ENCODE measurements at places on chromosomes 5 and 9.

DNA sequence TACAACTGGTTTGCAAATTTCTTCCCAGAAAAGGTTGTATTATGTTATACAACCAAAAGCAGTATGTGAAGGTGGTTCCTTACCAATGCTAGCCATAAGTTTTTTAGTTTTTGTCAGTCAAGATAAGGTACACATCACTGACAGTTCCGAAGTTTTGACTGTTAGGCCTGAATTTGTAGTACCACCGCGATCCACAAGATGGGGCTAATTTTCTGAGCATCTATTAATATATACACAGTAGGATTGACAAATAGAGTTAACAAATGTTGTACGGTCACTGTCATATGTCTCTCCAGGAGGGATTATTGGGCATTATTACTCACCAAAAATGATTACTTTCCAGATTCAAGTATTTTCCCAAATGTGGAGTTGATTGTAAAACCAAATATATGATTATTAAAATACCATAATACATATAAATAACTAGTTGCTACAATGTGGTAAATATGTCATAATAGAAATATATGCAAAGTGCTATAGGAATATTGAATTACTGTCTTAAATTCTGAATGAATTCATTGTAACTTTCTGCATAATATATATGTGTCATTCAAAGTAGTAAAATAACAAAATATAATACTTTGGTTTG lies 28.4 kb upstream of the LRRC19 start:
- H3K27ac ChIP-seq = no peak overlapping the region
- no peak overlapping the region for H3K4me3 ChIP-seq
- no peaks in the 10 kb centered on the region for H3K4me1 ChIP-seq
- no peak for DNase-seq
- no peaks in the 10 kb centered on the region for H3K27me3 ChIP-seq

DNA sequence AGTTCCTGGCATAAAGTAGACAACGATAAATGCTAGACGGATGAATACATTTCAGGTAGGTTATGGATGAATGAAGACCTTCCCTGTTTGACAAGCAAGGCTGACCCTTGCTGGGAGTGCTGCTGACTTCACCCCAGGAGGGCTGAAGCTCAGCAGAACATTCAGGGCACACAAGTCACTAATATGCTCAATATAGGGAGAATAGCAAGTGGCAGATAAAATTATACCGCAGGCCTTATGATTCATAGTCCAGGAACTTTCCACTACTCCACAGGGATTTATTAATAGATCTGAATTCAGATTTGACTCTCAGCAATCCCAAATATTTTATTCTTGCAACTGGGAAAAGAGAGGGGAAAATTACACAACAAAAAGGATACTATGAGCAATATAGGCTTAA lies 38.2 kb upstream of the GRAMD2B start:
- H3K27me3 ChIP-seq = no peaks in the 10 kb centered on the region
- H3K36me3 ChIP-seq = peaks cover 3% of the 10 kb centered on the region
- H3K27ac ChIP-seq = no peak overlapping the region
- peaks cover 5% of the 10 kb centered on the region for H3K4me1 ChIP-seq
- no peak overlapping the region for H3K4me3 ChIP-seq

DNA sequence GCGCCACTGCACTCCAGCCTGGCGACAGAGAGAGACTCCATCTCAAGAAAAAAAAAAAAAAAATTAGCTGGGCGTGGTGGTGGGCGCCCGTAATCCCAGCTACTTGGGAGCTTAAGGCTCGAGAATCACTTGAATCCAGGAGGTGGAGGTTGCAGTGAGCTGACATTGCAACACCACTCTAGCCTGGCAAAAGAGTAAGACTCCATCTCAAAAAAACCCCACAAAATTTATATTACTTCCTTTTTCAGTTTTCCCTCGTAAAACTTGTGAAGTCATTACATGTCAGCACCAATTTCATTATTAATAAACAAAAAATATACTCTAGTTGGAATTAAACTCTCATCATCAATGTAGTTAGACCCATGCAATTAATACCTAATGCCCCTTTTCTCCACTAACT lies 43.9 kb downstream of the SHLD3 start:
- no peak overlapping the region for H3K27ac ChIP-seq
- H3K4me1 ChIP-seq = no peaks in the 10 kb centered on the region
- DNase-seq = no peak
- H3K36me3 ChIP-seq = peaks cover 3% of the 10 kb centered on the region
- H3K4me3 ChIP-seq = no peak overlapping the region

DNA sequence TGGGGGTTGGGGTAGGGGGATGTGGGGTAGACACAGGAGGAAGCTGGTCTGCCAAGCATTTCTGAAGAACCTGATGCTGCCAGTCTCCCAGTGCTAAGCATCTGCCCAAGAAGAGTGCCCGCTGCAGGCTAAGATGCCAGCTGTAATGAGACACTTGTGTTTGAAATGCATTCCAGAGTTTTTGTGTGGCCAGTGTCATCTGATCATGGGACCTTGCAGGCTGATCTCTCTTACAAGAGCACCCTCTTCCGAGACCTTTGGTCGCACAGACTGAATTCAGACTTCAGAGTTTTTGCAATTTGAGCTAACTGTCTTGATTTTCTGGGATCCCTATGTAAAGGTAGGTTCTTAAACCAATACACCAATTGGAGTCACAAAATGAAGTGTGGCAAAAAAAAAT lies 58.1 kb downstream of the DENND1A start:
- DNase-seq = no peak
- H3K36me3 ChIP-seq = peaks cover 10% of the 10 kb centered on the region
- H3K27me3 ChIP-seq = no peaks in the 10 kb centered on the region
- peaks cover 10% of the 10 kb centered on the region for H3K4me1 ChIP-seq
- no peak overlapping the region for H3K27ac ChIP-seq
- no peak overlapping the region for H3K4me3 ChIP-seq

DNA sequence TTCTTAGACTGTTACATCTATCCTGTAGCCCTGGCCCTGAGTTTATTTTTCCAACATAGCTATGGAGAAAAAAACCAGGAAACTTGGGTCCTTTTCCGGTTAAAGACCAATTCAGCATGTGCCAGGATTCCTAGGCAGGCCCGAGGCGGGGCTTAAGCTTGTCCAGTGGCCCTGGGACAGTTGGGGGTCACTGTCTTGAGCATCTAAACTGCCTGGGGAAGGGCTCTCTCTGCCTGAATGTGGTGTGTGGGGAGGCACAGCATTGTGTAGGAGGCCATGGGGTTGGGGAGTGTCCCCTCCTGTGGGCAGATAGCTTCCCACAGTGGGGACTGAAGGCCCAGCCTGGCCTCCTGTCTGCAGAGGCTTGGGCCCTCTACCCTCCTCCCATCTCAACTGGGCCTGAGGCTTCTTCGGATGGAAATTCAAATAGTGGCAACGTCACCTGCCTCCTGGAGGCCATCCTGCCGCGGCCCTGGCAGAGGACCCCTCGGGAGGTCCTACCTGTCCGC lies 88.8 kb downstream of the PHF2 start:
- H3K4me3 ChIP-seq = no peak overlapping the region
- no peaks in the 10 kb centered on the region for H3K4me1 ChIP-seq
- H3K27ac ChIP-seq = no peak overlapping the region
- DNase-seq = no peak
- no peaks in the 10 kb centered on the region for H3K27me3 ChIP-seq

- no peak overlapping the region for H3K4me3 ChIP-seq
- no peak overlapping the region for H3K27ac ChIP-seq
- no peaks in the 10 kb centered on the region for H3K27me3 ChIP-seq
- no peak for DNase-seq
- H3K4me1 ChIP-seq = peaks cover 24% of the 10 kb centered on the region
- peaks cover 26% of the 10 kb centered on the region for H3K36me3 ChIP-seq
These were observed 13.5 kb downstream of the NDFIP1 start for GRCh38 chr5:142122121-142122520.

- no peak for DNase-seq
- peaks cover 1% of the 10 kb centered on the region for H3K4me1 ChIP-seq
- H3K36me3 ChIP-seq = no peaks in the 10 kb centered on the region
- no peak overlapping the region for H3K4me3 ChIP-seq
These were observed 76.7 kb upstream of the CHD1 start for GRCh38 chr5:99005506-99005905.

DNA sequence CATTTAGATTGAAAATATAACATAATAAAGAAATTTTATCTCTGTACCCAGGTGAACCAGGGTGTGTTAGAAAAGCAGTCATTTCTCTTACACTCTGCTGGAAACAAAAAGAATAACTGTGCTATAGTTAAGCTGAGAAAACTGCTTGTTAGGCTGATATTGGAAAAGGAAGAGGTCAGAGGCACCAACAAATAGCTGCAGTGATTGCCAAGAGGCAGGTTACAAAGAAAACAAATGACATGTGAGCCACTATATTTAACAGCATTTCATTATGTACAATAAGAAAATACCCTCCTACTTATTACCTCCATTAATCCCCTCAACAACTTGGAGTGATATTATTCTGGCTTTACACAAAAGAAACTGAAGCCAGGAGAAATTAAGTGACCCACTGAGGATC lies 607.9 kb upstream of the TLE4 start:
- peaks cover 3% of the 10 kb centered on the region for H3K36me3 ChIP-seq
- H3K27me3 ChIP-seq = no peaks in the 10 kb centered on the region
- H3K27ac ChIP-seq = no peak overlapping the region
- DNase-seq = no peak
- peaks cover 2% of the 10 kb centered on the region for H3K4me1 ChIP-seq
- H3K4me3 ChIP-seq = no peak overlapping the region

- no peak overlapping the region for H3K27ac ChIP-seq
- no peak overlapping the region for H3K4me3 ChIP-seq
- no peaks in the 10 kb centered on the region for H3K27me3 ChIP-seq
- no peaks in the 10 kb centered on the region for H3K4me1 ChIP-seq
- DNase-seq = no peak
These were observed 82.2 kb downstream of the IPO11 start for GRCh38 chr5:62494772-62495171.

- H3K27ac ChIP-seq = peak overlapping the region; percentile 48
- H3K36me3 ChIP-seq = no peaks in the 10 kb centered on the region
- H3K4me3 ChIP-seq = peak overlapping the region; percentile 32
- DNase-seq = no peak
These were observed 4.4 kb upstream of the OR2S2 start for GRCh38 chr9:35962126-35962906.

- no peak for DNase-seq
- H3K27me3 ChIP-seq = peaks cover 34% of the 10 kb centered on the region
- no peak overlapping the region for H3K4me3 ChIP-seq
- H3K4me1 ChIP-seq = peaks cover 18% of the 10 kb centered on the region
- H3K36me3 ChIP-seq = no peaks in the 10 kb centered on the region
These were observed 13.0 kb upstream of the LCN15 start for GRCh38 chr9:136777359-136777758.

- H3K36me3 ChIP-seq = no peaks in the 10 kb centered on the region
- no peaks in the 10 kb centered on the region for H3K27me3 ChIP-seq
- no peak overlapping the region for H3K27ac ChIP-seq
- no peaks in the 10 kb centered on the region for H3K4me1 ChIP-seq
- H3K4me3 ChIP-seq = no peak overlapping the region
These were observed 123.4 kb downstream of the ZCCHC7 start for GRCh38 chr9:37243588-37244345.

GRCh38 chr5:127744241-127744640 lies 41.0 kb downstream of the CCDC192 start:
- no peak overlapping the region for H3K27ac ChIP-seq
- peaks cover 6% of the 10 kb centered on the region for H3K4me1 ChIP-seq
- no peak overlapping the region for H3K4me3 ChIP-seq
- DNase-seq = no peak
- no peaks in the 10 kb centered on the region for H3K36me3 ChIP-seq
- H3K27me3 ChIP-seq = no peaks in the 10 kb centered on the region

- no peaks in the 10 kb centered on the region for H3K36me3 ChIP-seq
- no peak overlapping the region for H3K27ac ChIP-seq
- no peaks in the 10 kb centered on the region for H3K27me3 ChIP-seq
- H3K4me1 ChIP-seq = peaks cover 21% of the 10 kb centered on the region
These were observed 36.7 kb downstream of the DOCK8 start for GRCh38 chr9:251398-251797.

DNA sequence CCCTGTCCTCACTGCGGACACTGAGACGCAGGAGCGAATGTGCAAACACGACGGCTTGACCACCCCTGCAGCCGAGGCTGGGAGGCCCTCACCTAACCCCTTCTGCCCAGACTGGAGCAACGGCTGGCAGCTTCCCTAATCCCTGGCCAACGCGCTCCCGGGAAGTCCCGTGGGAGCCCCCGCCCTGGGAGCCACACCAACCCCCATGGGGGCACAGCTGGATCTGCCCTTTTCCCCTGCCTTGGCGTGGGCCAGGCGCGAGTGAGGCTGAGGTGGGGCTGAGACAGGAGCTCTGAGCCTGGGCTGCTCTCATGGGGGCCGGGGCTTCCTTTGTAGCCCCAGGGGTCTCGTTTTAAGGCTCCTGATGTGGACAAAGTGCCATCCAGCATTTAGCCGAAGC lies 4.6 kb upstream of the DNLZ start:
- H3K4me1 ChIP-seq = peaks cover 14% of the 10 kb centered on the region
- no peak overlapping the region for H3K27ac ChIP-seq
- H3K36me3 ChIP-seq = no peaks in the 10 kb centered on the region
- no peaks in the 10 kb centered on the region for H3K27me3 ChIP-seq
- H3K4me3 ChIP-seq = no peak overlapping the region
- DNase-seq = no peak

DNA sequence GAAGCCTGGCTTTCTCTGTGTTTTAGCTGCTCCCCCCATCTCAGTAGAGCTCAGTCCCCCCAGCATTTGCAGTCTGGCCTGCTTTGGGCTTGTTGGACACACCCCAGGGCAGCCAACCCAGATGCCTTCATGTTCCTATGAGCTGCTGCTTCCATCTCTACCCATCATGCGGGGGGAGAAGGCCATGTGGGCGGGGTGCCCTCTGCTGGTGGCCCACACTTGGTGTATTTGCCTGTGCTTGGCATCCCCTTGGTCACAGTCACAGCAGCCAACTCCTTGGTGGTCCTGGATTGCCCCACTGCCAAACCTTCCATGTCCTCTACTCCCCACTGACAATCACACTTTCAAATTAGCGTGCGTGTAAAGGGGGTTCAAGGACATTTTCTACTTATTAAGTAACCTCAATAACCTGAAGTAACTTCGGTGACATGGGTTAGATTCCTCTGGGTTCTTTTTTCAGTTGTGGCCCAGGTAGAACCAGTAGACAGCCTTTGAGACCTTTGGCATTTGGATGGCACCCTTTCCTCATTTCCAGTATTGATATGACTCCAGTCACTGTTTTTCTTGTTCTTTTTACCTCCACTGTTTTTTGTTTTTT lies 42.8 kb downstream of the SNX30 start:
- no peak for DNase-seq
- no peaks in the 10 kb centered on the region for H3K27me3 ChIP-seq
- no peaks in the 10 kb centered on the region for H3K36me3 ChIP-seq

- H3K36me3 ChIP-seq = peaks cover 3% of the 10 kb centered on the region
- H3K27ac ChIP-seq = no peak overlapping the region
- DNase-seq = no peak
- H3K4me3 ChIP-seq = no peak overlapping the region
- peaks cover 1% of the 10 kb centered on the region for H3K4me1 ChIP-seq
These were observed 68.1 kb downstream of the GDNF start for GRCh38 chr5:37771731-37772130.

GRCh38 chr9:89505911-89506310 lies 8.0 kb upstream of the SEMA4D start:
- no peak overlapping the region for H3K27ac ChIP-seq
- no peaks in the 10 kb centered on the region for H3K36me3 ChIP-seq
- peaks cover 6% of the 10 kb centered on the region for H3K27me3 ChIP-seq
- no peak for DNase-seq
- H3K4me3 ChIP-seq = no peak overlapping the region

- DNase-seq = no peak
- H3K4me1 ChIP-seq = peaks cover 37% of the 10 kb centered on the region
- H3K27me3 ChIP-seq = peaks cover 34% of the 10 kb centered on the region
- no peaks in the 10 kb centered on the region for H3K36me3 ChIP-seq
- no peak overlapping the region for H3K27ac ChIP-seq
- peak overlapping the region; percentile 68 for H3K4me3 ChIP-seq
These were observed 2.3 kb downstream of the DPYSL3 start for GRCh38 chr5:147507480-147508126.

GRCh38 chr5:56751572-56752313 lies 63.6 kb upstream of the MAP3K1 start:
- H3K4me1 ChIP-seq = no peaks in the 10 kb centered on the region
- H3K27ac ChIP-seq = no peak overlapping the region
- H3K36me3 ChIP-seq = peaks cover 2% of the 10 kb centered on the region
- DNase-seq = no peak
- no peaks in the 10 kb centered on the region for H3K27me3 ChIP-seq

Data from mesothelial cell of epicardium (in vitro differentiated cells).